ENCODE measurements at places on chromosomes 13 and 19. TPM values are rescaled to one million over a fixed set of nuclear protein-coding genes. Genes with fewer than 3 reads are reported as not detected.

Gene FSD1
- 12.9 TPM for total RNA-seq

Gene P2RY11
- total RNA-seq: 0.87 TPM

Gene ADGRE3
- total RNA-seq: not detected

Gene FCAR
- not detected for total RNA-seq

Gene POLR1G
- total RNA-seq: 4.3 TPM

Gene COL5A3
- 5.0 TPM for total RNA-seq

Gene SPACA7
- total RNA-seq: not detected

Gene KLK15
- total RNA-seq: not detected

Gene SHKBP1
- 63.8 TPM for total RNA-seq

Gene ZNF302
- 14.1 TPM for total RNA-seq

Gene PALM3
- total RNA-seq: 0.99 TPM

Gene TTC9B
- 0.17 TPM for total RNA-seq

Gene KLK11
- not detected for total RNA-seq

Gene DCT
- total RNA-seq: 0.17 TPM

Gene SPIB
- not detected for total RNA-seq

Gene ODAD3
- 0.66 TPM for total RNA-seq

Gene KIR2DL3
- not detected for total RNA-seq

Gene RXFP2
- not detected for total RNA-seq

Gene SNRNP70
- total RNA-seq: 242 TPM
